Activated CD4-positive, alpha-beta T cell treated with anti-CD3 and anti-CD28 coated beads for 4 hours (primary cell): ENCODE measurements at places on chromosomes 16 and 17.

DNA sequence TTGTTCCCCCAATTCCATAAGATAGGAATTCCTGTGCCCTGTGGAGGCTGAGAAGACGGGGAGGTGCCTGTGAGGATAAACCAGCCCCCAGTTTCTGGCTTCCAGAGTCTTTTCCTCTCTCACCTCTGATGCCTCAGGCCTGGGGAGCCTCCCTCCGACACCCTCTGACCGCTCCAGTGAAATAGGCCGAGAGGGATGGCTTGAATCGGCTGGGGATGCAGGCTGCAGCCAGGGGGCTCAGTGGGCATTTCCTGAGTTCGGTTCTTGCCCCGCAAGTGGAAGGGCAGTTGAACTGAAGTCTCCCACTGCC is 339.4 kb downstream of the SEC14L1 start:
- DNase-seq = no peak

DNA sequence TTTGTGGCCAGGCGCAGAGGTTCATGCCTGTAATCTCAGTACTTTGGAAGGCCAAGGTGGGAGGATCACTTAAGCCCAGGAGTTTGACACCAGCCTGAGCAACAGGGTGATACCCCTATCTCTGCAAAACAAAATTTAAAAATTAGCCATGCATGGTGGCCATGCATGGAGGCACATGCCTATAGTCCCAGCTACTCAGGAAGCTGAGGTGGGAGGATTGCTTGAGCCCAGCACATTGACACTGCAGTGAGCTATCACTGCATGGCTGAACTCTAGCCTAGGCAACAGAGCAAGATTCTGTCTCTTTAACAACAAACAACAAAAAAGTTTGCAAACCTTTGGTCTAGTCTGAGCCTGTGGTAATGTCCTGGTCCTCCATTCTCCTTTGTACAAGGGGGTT is 69.2 kb upstream of the CNEP1R1 start:
- no peak for DNase-seq

- DNase-seq = no peak
Measured at GRCh38 chr17:58275417-58275816, 5.3 kb downstream of the MPO start.

- DNase-seq = no peak
Measured at GRCh38 chr17:32882734-32883133, 5.8 kb upstream of the MYO1D start.

DNA sequence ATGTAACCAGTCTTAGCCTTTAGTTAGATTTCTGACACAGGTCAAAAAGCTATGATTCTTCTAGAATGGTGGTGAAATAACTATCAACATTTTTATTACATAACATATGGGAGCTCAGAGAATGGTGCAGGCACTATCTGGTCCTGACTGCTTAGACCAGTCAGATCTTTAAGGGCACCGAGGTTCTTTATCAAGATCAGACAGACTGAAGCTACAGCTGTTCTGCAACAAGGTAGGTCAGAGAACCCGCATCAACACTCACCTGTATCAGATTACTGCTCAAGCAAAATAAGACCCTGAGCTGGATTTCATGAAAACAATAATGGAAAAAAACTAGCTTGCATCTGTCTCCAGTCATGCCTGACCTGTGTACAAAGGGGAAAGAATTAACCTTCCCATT is 160.4 kb downstream of the KCNJ2 start:
- no peak for DNase-seq

DNA sequence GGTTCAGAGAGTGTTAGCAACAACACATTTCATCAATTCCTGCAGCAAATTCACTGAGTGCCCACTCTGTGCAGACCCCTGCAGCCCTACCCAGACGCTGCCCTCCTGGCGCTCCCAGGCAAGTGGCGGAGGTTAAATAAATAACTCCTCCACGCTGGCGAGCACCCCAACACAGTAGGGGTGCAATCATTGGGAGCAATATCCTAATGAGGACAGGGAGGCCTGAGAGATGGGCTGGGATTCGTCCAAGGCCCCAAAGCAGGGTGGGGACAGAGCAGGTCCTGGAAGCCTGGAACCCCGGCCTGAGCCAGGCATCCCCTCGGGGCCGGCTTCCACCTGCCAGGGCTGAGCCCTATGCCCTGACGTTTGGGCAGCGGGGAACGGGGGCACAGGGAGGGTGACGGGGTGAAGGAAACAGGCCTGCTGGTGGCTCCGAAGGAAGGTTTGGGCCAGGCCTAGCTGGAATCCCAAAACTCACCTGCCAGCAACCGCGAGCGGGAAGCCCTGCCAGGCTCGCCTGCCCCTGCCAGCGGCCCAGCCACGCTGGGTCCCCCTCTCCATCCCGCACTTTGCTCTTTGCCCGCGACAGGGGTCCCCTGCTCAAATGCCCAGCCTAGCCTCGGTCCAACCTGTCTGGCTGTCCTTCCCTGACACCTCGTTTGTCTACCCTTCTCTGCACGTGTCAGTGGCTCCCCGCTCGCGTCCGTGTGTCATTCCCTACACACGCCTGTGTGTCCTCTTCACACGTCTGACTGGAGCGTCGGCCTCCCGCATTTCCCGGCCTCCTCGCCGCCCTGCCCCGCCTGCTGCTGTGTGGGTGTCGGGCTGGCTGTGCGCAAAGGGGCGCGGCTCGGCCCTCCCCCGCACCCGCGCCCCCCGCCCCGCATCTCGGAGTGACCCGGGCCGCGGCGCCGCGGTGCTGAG is 721 bp upstream of the BEAN1 start:
- no peak for DNase-seq

DNA sequence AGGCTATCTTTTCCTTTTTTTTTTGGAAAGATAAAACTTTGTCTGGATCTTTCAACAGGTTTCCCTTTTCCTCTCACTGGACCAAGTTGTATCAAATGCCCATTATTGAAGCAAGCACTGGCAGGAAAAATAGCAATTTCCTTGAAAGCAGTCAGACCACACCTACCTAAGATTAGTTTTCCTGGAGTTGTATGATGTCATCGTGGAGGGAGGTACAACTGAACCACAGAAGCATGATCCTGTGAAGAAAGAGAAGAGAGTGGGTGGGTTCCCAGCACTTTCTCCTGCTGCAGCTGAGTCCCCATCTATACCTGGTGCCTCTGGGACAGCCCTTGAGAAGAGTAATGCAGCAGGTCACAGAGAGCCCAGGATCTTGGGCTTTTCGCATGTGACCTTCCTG is 63.6 kb upstream of the ERCC4 start:
- DNase-seq = no peak

DNA sequence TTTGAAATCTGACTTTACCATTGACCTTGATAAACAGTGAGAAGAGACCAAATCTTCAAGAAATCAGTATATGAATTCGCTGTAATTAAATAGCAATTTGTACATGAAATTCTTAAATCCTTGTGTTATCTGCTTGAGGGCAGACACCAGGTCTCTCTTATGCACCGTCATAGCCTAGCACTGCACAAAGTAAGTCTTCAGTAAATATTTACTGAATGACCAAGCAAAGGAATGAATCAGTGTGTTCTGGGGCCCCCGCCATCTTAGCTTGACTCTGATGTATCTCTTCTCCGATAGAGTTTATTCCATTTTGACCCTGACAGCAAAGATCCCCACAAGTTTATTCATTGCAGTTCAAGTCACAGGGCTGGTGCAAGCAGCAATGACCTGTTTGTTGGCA is 328.0 kb downstream of the TMEM114 start:
- DNase-seq = no peak

GRCh38 chr17:40203131-40203530 is 16.0 kb upstream of the WIPF2 start:
- DNase-seq = no peak

- DNase-seq = no peak
Measured at GRCh38 chr17:68432086-68432864, 25.0 kb downstream of the WIPI1 start.

- no peak for DNase-seq
Measured at GRCh38 chr17:30000755-30001257, 59.4 kb downstream of the EFCAB5 start.

GRCh38 chr17:6589266-6589946 is 33.1 kb upstream of the PITPNM3 start:
- no peak for DNase-seq

DNA sequence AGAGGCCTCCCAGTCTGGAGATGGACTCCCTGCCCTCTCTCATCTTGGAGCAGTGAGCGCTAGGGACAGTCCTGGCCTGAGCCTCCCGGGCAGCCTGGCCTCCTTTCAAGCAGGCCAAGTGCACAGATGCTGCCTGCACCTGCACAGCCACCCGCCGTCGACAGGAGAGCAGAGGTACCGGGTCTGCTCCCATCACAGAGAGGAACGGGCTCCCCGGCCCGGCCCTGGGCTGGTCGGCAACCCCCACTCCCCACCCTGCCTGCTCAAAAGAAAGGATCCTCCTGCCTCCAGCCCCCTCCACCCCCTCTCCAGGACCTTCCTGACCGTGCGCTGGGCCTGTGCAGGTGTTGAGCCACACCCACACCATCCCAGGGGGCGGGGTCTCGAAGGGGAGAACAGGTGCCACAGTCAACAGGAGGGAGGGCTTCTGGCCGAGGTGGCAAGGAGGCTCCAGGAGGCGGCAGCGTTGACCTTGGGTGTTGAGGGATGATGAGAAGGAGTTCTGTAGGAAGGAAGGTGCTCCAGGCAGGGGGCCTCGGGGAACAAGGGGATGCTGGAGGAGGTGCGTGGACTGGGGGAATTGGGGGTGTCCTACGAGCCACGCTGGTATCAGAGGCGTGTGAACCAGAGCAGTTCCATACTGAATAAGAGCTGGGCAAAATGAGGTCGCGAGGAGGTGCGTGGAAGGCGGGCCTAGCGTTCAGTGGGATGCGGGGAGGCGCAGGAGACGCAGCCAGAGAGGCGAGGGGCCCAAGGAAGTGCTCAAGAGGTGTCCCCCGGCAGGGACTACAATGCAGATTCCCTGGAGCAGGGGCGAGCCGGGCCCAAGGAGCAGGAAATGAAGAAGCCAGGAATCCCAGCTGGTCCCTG is 967 bp upstream of the CDH15 start:
- no peak for DNase-seq

DNA sequence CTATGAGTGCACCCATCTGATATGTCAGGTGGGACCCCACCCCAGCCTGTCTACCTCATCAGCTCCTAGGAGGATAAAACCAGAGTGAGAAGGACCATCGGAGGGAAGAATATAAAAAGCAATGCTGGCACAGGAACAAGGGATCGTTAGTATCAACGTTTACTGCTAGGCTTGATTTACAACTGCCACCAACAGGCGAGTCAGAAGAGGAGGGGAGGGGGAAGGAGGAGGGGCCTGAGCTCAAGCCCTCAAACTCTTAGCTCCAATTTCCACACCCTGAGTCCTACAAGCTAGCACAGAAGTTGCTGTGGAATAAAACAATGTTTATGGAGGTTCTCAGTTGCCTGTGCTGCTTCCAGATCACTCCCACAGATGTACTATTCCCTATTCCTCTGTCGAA is 234.5 kb downstream of the C16orf78 start:
- DNase-seq = no peak

DNA sequence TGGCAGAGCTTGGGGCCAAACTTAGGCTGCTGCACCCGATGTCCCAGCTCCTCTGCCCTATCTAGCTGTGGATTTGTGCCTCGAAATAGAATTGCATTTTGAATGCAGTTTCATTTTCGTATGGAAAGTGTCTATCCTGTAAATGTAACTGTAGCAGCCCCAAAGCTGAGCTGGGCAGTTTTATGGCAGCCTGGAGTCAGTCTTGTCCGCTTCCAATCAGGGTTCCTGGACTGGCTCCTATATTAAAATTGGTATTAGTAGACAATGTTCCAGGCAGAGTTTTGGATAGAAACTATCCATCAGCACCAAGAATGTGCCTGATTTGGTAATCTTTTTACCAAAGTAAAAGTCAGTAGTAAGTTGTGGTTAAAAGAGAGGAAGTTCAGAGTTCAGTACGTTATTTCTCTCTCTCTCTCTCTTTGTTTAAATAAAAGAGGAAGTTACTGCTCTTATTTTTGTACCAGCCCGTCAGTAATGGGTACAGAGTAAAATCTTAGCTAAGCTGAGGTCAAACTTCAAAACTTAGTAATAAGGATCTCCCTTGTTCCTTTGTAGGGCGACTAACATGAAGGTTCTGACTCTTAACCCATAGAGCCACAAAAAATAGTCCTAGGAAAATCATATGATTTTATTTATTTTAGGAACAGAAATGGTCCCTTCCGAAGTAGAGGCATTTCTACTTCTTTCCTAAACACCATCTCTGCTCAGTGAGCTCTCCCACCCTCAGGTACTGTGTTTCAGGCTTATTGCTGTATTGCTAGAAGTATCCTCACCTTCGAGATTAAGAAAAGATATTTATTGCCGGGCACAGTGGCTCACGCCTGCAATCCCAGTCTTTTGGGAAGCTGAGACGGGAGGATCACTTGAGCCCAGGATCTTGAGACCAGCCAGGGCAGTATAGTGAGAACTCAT is 28.0 kb downstream of the PRKCB start:
- DNase-seq = no peak

- DNase-seq = no peak
Measured at GRCh38 chr16:2236337-2237101, at the start of gene DNASE1L2. DNASE1L2 (plus strand) TSS chr16:2236444; CDS start chr16:2236817, 373 bp downstream.

DNA sequence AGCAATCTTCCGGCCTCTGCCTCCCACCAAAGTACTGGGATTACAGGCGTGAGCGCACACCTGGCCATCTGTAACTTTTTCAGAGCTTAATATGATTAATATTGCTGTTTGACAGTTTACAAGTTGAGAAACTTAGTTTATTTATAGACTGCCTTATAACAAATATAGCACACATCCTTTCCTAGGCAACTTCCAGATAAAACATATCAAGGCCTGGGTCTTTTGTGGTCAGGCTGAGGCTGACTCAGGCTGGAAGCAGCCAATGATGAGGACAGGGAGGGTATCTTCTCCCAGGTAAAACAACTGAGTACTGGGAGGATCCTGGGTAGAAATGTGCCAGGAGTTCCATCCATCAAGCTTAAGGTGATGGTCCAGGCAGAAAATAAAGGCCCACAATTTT is 16.2 kb downstream of the LUC7L start:
- no peak for DNase-seq

DNA sequence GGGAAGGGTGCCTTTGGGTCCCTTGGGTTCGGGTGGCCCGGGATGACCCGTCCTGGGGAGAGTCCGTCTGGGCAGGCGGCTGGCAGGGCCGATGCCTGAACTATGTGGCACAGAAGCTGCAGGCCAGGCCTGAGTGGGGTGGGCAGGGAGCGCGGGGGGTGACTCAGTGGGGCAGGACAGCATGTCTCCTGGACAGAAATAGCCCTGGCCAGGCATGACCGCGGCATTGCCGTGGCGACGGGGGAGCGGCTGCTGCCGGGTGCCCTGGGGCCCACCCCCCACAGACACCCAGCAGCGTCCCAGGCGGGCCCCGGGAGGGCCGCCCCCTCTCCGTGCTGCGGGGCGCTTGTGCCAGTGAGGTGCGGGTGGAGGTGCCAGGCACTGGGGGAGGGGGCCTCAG is 1.8 kb upstream of the C1QTNF8 start:
- no peak for DNase-seq

- no peak for DNase-seq
Measured at GRCh38 chr17:67051155-67051538, 6.8 kb downstream of the CACNG1 start.

- DNase-seq = no peak
Measured at GRCh38 chr17:77675411-77675810, 283.1 kb upstream of the TNRC6C start.

DNA sequence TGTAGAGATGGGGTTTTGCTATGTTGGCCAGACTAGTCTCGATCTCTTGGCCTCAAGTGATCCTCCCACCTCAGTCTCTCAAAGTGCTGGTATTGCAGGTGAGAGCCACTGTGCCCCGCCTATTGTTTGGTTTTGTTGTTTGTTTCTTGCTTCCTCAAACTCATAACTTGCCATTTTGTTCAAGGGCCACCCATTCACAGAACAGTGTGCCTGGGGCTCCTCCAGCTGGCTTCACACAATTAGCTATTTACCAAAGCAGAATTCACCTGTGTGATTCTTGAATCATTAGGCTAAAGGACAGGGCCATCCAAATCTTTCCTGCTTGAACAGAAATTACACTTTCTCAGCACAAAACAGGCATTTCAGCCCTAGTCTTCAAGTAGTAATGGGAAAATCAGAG is 7.2 kb downstream of the ABHD15 start:
- DNase-seq = no peak

- DNase-seq = no peak
Measured at GRCh38 chr16:67541391-67542263, 13.0 kb downstream of the RIPOR1 start.
